ENCODE measurements at places on chromosomes 11 and 22.

GRCh38 chr11:44416776-44417175 is 106.8 kb upstream of the ALX4 start:
- no peak for DNase-seq

DNA sequence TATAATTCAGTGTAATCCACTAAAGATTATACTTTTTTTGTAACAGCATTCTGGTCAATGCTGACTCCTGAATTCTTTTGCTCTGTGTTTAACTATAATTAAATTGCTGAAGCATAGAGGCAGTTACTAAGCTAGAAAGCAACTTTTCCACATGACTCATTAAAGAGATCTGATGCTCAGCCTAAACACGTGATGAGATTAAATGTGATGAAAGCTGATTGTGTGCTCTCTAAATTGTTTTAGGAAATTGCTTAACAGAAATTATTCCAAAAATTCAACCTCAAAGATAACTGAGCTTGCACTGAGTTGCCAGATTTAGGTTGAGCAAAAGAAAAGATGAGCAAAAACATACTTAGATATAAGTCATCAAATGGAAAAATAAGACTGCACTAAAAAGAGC is 1033.6 kb downstream of the FAM181B start:
- no peak for DNase-seq

GRCh38 chr11:63558459-63559157 is 4.6 kb downstream of the PLAAT2 start:
- no peak for DNase-seq

DNA sequence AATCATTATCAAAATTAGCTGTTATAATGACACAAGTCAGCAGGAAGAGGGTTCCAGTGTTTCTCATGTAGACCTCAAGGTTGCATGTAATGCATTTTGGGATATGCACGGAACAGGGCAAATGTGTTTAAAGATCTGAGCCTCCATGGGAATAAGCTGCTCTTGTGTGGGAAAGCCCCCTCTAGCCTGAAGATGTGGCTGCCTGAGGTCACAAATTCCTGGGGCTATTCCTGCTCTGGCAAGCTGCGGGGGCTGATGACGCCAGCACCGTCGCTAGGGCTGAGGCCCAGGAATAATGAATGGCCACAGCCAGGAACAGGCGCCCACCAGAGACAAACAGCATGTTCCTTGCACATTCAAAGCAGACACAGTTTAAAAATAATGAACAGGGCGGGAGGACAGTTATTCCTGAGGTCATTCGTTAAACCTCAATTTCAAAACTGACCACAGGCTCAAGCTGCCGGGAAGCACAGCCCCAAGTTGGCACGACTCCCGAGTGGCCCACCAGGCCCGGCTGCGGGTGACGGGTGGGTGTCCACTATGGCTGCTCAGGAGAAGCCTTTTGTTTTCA is 11.7 kb downstream of the OSBPL5 start:
- no peak for DNase-seq

GRCh38 chr22:26197425-26197824 is 28.2 kb downstream of the SEZ6L start:
- no peak for DNase-seq

DNA sequence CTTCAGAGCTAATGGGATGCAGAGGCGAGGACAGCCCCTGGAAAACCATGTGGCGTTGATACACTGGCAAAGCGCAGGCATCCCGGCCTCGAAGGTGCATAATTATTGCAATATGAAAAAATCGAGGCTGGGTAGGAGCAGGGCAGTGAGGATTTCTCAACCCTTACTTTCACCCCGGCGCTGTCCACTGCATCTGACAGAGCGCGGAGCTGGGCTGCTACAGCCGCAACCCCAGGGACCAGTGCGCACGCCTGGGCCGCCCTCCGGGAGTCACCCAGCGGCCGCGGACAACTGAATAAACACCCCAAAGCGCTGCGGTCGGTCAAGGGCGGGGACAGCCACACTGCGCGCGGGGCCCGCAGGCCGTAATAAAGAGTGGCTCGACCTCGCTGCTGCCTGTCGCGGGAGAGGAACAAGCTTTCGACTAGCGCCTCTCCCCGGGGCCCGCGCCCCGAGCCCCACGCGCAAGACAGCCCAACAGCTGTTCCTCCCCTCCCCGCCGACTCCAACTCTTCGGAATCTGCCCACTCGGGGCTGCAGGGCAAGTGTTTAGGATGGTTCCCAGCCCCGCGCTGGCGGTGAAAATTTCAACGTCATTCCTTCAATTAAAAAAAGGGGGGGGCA is 3.6 kb upstream of the WT1 start:
- no peak for DNase-seq

GRCh38 chr11:105863523-105863922 is 158.5 kb downstream of the MSANTD4 start:
- no peak for DNase-seq

DNA sequence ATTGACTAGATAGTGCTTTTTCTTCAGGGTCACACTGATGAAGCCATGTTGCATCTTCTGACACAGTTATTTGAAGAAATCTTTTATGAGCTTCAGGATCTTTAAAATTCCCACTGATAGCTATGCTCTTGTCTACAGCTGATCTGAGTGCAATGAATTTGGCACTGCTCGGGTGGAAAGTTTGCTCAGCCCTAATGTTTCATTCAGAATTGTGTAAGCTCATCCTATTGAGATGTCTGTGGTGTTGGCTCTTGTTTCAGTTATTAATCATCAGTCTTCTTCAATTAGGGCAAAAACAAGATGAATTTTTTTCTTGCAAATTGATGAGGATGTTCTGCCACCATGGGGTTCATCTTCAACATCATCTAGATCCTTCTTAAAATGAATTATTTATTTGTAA is 1387.0 kb upstream of the RAG2 start:
- DNase-seq: no peak

DNA sequence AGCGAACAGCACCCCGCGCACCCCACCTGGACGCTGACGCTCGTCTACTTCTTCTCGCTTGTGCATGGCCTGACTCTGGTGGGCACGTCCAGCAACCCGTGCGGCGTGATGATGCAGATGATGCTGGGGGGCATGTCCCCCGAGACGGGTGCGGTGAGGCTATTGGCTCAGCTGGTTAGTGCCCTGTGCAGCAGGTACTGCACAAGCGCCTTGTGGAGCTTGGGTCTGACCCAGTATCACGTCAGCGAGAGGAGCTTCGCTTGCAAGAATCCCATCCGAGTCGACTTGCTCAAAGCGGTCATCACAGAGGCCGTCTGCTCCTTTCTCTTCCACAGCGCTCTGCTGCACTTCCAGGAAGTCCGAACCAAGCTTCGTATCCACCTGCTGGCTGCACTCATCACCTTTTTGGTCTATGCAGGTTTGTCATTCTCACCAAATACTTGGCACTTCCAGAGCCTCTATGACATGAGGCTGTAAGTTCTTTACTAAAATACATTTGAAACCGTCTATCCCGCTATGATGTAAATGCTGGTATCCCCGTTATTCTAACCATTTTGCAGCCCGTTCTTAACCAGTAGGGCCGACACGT is 535 bp downstream of the AQP11 start:
- DNase-seq: no peak

DNA sequence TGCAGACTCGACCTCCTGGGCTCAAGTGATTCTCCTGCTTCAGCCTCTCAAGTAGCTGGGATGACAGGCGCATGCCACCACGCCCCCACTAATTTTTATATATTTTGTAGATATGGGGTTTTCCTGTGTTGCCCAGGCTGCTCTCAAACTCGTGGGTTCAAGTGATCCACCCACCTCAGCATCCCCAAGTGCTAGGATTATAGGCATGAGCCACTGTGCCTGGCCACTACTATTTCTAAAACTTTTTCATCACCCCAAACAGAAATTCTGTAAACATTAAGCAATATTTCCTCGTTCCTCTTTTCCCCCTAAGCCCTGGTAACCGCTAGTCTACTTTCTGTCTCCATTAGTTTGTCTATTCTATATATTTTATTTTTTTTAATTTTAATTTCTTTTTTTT is 9.0 kb upstream of the ATG16L2 start:
- no peak for DNase-seq

GRCh38 chr22:42331014-42331413 is 60.6 kb upstream of the TCF20 start:
- DNase-seq: no peak

DNA sequence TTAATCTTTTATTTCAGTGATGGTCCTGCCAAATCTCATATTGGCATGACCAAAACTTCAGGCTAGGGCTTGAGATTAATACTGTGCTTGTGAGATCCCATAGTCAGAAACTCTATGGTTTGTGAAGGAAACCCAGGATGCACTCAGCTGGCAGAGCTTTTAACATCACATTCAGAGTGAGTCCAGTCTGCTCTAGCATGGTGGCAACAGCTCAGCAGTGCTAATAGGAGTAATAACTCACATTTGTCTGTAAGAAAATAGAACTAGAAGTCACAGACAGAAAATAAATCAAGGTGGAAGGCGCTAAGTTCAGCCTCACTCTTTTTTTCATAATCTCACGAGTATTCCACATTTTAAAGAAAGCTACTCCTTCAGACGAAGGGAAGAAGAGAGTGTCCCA is 549.3 kb upstream of the TENM4 start:
- no peak for DNase-seq

DNA sequence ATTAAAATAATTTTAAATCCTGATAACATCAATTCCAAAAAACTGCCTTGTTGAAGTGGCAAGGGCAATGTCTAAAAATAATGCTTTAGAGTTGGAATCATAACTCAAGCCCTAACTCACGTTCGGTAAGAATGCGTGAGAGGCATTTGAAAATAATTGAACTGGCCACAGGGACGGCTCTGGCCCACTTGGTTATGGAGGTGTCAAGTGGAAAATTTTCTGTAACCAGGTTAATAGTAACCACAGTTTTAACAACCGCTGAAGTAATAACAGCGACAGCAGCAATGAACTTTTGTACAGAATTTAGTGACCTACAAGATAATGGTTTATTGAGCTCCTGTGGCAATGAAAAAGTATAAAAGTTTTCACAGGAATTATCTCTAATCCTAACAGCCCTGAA is 79.4 kb downstream of the ETS1 start:
- DNase-seq: no peak

- no peak for DNase-seq
Observed at GRCh38 chr11:134359646-134360045, 27.9 kb downstream of the GLB1L2 start.

Data from NCI-H1436 treated with DMSO at 0.1 percent for 48 hours (cell line).